ENCODE measurements at places on chromosomes 3 and 15.

GRCh38 chr3:57133157-57133556 is 32.0 kb downstream of the IL17RD start:
- no peak for DNase-seq

DNA sequence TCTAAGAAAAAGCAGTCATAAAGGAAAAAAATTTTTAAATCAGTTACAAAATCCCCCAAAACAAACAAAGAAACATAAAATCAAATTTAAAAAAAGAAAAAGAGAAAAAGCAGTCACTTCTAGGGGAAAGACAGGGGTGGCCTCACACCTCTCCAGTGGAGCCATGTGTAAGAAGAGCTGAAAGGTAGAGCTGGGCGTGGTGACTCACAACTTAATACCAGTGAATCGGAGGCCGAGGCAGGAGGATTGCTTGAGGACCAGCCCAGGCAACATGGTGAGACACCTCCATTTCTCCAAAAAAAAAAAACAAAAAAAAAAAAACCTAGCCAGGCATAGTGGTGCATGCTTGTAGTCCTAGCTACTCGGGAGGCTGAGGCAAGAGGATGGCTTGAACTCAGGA is 14.7 kb downstream of the MESD start:
- DNase-seq = no peak

DNA sequence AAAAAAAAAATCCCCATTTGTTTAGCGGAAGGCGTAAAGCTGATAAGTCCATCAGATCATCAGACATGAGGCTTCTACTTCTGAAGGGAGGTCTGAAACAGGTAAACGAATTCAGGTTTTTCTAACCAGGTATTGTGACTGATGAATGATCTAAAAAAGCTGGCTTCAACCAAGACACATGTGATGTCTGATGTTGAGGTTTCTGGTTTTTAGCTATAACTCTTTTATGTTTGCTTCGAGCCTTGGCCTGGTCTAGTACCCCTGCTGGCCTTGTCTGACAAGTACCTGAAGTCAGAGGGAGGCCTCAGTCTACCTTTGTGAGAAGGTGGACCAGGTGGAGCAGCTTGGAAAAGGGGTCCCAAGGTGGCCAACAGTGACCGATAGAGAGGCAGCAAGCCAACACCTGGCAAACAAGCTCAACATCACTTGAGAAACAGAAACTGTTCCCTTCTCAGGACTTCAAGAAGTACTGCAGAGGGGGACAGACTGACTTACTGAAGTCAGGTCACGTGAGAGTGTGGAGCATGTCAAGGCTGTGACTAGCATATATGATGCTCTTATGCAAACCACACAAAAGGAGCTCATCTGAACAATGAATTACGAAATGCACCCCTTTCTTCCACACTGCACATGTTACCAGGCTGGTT is 33.0 kb upstream of the CA12 start:
- DNase-seq = no peak

GRCh38 chr3:45604596-45604995 is 10.0 kb downstream of the LIMD1 start:
- no peak for DNase-seq

GRCh38 chr3:151351648-151352047 is 22.3 kb upstream of the P2RY13 start:
- no peak for DNase-seq

DNA sequence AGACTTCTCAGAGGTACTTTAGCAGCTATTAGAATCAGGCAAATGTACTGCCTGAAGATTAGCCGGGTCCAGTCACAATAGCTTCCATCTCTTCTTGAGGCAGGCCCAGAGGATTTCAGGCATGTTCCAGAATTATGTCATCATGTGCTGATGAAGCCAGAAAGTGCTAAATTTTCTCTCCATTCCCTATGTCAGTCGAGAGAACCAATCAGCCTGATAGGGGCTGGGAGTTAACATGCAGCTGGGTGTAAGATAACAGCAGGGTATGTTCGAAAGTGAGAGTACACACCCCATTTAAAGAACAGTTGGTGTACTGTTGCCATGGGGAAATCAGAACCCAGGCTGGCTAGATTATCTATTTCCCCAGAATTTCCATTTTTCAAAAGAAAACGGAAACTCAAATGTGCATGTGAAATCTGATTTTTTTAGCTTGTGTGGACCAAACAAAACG is 48.7 kb downstream of the MYH15 start:
- no peak for DNase-seq

- DNase-seq = no peak
These were observed 357 bp upstream of the MAN2C1 start for GRCh38 chr15:75368689-75369239.

DNA sequence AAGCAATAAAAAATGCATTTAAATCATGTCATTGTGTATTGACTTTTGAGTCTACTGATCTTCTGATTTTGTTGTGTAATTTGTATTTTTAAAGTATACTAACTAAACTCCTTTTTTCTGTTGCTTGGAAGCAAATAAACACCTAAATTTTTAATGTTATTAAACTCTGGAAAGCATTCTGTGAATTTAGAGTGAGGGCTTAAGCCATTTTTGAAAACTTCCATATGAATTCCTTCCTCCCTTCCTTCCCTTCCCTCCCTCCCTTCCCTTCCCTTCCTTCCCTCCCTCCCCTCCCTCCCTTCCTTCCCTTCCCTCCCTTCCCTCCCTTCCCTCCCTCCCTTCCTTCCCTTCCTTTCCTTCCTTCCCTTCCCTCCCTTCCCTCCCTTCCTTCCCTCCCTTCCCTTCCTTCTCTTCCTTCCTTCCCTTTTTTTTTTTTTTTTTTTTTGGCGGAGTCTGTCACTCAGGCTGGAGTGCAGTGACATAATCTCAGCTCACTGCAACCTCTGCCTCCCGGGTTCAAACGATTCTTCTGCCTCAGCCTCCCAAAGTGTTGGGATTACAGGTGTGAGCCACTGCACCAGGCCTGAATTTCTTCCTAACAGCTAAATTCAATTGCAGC is 56.6 kb upstream of the SENP5 start:
- no peak for DNase-seq

DNA sequence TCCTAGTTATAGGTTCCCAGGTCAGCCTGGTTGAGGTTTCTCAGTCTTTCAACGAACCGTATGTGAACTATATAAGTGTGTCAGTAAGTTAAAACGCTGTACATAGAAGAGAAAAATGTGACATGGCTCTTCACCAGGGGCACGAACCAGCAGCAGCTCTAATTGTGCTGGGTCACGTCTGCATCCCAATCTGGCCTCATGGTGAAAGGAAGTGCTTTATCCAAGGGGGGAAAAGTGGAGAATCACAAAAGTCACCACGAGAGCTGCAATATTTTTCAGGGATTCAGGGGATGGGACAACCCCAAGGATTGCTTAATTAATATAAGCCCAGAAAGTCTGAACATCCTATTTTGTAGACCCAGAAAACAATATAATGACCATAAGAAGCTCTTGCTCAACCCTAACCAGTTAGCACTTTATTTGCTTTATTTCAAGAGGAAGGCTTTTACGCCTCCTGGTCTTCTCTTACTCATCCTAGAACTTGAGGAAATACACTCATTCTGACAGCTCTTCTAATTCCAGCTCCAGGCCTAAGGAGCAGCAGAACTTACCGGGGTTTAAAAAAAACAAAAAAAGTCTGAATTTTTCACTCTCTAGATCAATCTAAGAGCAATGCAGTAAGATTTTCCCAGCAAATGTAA is 16.5 kb downstream of the ANXA2 start:
- DNase-seq = no peak

DNA sequence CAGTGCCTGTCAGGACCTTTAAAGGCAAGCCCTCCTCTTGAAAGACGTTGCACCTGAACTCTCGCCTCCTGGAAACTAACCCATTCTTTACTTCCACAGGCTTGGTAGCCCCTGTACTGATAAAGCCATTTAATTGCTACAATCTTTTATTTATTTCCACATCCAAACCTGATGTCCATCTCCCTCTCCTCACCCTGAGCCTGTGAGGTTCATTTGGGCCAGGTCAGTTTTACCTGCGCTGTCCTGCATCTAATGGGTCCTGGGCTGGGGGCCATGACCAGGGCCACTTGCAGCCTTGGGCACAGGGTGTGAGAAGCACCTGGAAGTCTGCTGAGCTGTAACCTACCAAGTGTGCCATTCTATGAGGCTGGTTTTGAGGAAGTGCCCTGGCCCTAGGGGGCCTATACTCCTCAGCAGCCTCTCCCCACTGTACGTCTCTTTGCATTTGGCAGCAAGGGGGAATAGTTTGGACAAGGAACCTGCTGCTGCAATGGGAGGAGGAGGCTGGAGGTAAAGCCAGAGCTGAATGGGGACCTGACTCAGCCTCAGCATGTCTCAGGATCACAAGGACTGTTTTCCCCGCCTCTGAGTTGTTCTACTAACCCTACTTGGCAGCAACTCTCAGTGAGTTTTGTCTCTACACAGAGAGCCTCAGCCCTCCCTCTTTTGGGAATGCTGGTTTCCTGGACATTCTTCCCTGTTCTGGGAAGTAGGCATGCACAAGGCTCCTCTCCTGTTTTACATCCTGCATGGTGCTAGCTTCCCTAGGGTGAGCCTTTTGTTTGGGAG is 53.8 kb downstream of the WDR76 start:
- DNase-seq = no peak

DNA sequence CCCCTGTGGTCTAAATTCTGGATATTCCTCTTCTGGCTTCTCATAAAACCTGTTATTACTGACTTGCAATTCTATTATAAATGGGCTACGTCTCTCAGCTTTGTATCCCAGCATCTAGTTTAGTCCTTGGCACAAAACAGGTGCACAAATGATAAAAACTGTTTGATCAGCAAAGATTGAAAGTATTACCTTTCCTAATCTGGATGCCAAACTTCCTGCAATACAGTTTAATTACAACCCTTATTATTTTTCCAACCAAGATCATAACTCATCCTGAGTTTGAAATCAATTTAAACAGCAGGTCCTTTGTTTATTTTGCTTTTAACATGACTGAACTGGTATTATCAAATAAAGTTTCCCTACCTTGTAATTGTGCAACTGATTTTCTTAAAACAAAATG is 132.6 kb downstream of the ATP1B3 start:
- no peak for DNase-seq

- no peak for DNase-seq
These were observed 41.5 kb downstream of the PXYLP1 start for GRCh38 chr3:141272906-141273662.

- no peak for DNase-seq
These were observed 126.7 kb downstream of the MYLK start for GRCh38 chr3:123757281-123757940.

- no peak for DNase-seq
These were observed 257.2 kb upstream of the NECTIN3 start for GRCh38 chr3:110814170-110815007.

- DNase-seq = no peak
These were observed 84.9 kb upstream of the ETV5 start for GRCh38 chr3:186193534-186194450.

- DNase-seq = no peak
These were observed 309.9 kb upstream of the THBS1 start for GRCh38 chr15:39270934-39271333.

DNA sequence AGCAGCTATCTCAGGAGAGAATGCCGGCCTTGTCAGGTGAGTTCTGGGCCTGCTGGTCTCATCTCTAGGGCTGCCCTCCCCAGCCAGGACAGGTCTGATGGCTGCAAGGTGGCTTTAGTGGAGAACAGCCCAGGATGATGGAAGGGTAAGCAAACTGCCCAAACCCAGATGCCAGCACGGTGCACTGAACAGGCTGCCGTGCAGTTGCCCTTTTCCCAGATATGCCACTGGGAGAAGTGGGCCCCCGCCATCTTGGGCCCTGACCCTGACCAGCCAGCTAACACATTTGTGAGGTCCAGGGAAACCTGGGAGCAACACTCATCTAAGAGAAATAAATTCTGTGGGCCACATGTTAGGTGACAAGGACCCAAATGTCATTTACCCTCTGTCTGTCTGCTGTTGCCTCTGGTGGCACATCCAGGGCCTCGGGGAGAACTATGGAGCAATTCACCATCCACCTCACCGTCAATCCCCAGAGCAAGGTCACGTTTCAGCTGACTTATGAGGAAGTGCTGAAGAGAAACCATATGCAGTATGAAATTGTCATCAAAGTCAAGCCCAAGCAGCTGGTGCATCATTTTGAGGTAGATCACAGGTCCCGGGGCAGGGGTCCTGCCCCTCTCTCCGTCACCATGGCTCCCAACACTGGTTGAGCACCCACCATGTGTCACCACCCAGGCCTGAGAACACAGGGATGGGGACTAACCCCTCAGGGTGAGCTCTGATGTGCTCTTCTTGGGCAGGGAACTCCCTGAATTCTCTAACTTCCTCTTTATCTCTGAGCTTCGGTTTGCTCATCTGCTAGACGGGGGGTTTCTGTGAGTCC is 1.8 kb downstream of the ITIH1 start:
- DNase-seq = no peak

DNA sequence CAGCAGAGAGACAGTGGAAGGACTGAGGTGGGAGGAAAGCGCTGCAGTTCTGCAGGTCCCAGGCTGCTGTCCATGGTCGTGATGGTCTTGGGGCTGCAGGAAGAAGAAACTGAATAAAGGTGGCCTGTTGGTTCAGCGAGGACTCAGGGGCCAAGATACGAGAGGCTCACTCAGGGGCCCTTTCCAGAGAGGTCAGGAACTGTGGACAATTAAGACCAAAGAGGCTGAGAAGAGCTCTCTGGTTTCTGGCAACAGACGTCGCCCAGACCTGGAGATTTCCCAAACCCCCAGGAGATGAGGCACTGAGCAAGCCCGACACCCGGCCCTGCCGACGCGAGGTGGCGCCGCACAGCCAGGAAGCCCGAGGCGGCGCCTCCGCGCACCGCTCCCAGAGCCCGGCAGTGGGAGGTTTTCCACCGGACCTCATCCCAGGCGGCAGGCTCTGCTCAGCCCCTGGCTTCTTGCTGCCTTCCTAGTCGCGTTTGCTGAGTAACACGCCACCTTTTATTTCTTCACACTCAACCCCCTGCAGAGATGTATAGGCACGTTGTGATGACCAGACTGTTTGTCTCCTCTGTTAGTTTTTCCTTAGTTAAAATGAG is 56.4 kb upstream of the ARRDC4 start:
- DNase-seq = no peak

DNA sequence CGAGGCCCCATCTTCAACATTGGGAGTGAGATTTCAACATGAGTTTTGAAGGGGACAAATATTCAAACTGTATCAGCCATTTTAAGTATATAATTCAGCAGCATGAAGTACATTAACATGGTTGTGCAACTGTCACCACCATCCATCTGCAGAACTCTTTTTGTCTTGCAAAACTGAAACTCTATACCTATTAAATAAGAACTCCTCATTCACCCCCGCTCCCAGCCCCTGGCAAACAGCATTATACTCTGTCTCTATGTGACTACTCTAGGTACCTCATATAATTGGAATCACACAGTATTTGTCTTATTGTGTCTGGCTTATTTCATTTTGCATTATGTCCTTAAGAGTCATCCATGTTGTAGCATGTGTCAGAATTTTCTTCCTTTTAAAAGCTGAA is 110.1 kb downstream of the MAP2K5 start:
- no peak for DNase-seq

DNA sequence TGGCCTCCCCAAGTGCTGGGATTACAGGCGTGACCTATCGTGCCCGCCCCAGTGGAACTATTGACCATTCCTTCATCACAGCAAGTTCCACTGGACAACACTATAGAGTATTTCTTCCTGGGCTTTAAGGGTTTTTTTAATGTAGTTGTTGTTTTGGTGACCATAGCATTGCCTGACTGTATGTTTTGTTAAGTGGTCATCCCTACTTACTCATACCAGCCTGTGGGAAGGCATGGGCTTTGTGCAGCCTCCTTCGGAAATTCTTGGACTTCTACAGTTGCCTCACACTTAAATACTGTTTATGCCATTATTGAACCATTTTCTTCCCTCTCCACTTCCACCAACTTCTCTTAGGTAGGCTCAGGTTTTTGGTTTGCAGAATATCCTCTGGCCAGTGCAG is 19.9 kb upstream of the ALPK3 start:
- no peak for DNase-seq
